ENCODE measurements at places on chromosomes 2 and 18. TPM values are rescaled to one million over a fixed set of nuclear protein-coding genes. Genes with fewer than 3 reads are reported as not detected.

Gene PTGR3
- total RNA-seq, result 23.8 TPM

Gene DLX1
- 30.9 TPM for total RNA-seq

Gene ANKRD23
- 2.1 TPM for total RNA-seq

Gene ZEB2
- total RNA-seq, result 82.8 TPM

Gene RMDN2
- 21.5 TPM for total RNA-seq

Gene ALLC
- total RNA-seq, result not detected

Gene UGT1A3
- total RNA-seq, result not detected

Gene GREB1
- 15.0 TPM for total RNA-seq

Gene IL36B
- not detected for total RNA-seq

Gene PLGLB2
- total RNA-seq, result 1.6 TPM

Gene BMP10
- total RNA-seq, result not detected

Gene EGR4
- 0.23 TPM for total RNA-seq

Gene HOXD8
- not detected for total RNA-seq
